Tibial nerve (tissue), 4 donors: ENCODE measurements at places on chromosomes 1 and 21.

DNA sequence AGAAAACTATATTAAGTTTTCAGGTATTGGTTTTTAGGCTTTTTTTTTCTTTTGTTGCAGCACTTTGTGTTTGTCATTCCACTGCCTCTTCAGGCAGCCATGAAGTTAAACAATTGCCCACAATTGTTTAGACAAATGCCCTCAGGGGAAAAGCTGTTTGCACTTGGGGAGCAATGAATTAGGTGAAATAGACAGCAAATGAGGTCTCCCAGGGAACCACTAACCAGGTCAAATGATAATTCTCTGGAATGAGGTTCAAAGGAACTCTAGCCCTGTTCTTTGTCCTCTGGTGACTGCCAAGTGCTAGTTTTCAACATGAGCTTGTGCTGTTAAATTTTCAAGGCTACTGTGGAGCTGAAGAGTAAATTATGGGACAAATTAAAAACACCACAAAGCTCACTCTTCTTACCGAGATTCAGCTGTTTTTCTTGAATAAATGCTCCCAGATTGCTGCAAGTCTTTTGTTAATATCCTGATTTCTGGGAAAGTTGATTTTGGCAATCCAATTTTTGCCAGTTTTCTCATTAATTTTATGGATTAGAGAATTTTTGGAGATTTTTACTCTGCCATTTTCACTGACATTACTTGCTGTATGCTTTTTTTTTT is 15.1 kb upstream of the MAB21L3 start:
- DNase-seq, result no peak

DNA sequence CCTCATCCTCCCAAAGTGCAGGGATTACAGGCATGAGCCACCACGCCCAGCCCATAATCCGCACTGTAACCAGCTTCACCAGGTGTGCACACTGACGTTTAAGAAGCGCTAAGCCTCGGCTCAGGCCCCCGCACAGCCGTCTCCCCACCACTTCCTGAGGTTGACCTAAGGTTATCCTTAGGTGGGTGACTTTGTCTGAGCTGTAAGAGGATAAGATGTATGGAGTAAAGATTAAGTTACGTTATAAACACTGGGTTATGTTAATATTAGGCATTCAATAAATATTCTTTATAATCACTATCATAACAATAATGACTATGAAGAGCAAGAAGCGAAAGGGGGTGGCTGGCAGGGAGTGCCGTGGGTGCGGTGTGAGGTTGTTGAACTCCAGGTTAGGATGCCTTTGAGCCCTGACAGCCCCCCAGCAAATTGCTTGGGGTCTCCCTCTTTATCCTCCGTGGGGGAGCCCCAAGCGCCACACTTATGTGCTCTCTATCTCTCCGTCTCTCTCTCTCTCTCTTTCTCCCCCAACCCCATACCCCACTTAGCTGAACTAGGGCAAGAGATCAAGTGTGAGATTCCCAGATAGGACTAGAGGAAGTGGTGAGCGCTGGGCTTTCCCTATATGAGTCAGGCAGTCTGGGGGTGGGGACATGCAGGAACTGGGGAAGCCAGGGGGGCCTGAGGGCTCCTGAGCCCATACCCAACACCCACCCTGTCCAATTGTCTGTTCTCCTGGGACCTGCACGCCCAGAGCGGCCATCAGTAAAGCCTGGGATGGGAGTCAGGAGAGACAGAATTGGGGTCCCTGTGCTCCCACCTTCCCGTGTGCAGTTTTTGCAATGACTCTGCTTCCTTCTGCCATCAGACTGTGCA is 7.6 kb downstream of the EFHD2 start:
- no peak for DNase-seq

- DNase-seq, result no peak
Measured at GRCh38 chr1:236051242-236051791, 13.6 kb downstream of the NID1 start.

- no peak for DNase-seq
Measured at GRCh38 chr1:160154790-160155189, 3.4 kb downstream of the ATP1A4 start.

DNA sequence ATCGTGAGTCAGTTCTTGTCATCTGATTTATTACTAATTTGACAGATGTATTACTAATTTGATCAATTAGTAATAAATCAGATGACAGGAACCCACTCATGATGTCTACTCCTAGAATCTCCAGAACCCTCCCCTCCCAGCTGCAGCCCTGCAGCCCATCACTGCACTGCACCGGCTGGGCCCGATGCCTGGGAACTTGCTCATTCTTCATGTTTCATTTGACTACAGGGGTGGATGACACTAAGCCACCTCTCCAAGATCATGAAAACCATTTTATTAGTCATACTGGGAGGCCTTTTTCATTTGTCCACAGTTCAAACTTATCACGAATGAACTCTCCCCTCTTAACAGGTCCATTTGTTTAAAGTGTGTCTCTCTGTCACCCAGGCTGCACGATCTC is 41.0 kb downstream of the KCNH1 start:
- no peak for DNase-seq

DNA sequence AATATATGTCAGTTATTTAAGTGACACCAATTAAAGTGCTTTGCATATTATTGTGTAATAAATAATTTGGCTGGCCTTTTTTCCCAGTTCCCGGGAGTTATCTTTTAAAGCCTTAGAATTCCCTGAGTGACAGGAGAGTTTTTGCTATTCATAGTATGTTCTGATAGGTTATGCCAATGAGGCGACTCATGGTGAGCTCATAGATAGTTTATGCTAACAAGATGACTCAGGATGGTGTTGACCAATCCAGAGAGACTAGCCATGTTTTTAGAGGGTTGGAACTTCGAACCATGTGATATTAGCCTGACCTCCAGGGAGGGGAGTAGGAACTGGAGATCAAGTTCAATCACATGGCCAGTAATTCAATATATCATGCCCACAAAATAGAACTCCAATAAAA is 310.8 kb downstream of the USP25 start:
- DNase-seq, result no peak

- no peak for DNase-seq
Measured at GRCh38 chr1:67677408-67677807, 7.6 kb upstream of the GADD45A start.

DNA sequence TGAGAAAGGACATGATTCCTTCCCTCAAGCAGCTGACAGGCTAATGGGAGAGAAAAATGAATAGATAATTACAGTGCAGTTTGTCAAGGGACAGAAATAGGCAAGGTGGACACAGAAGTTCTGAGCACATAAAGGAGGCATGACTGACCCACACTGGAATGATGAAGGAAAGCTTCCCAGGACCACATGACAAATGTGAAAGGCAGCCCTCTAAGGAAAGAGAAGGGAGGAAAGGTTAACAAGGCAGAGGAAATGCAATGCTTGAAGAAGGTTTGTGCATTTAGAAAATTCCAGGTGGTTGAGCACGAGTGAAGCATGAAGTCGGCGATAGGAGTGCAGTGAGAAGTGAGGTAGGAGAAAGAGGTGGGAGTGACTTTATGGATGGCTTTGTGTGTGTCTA is 37.4 kb downstream of the LAMC2 start:
- no peak for DNase-seq

DNA sequence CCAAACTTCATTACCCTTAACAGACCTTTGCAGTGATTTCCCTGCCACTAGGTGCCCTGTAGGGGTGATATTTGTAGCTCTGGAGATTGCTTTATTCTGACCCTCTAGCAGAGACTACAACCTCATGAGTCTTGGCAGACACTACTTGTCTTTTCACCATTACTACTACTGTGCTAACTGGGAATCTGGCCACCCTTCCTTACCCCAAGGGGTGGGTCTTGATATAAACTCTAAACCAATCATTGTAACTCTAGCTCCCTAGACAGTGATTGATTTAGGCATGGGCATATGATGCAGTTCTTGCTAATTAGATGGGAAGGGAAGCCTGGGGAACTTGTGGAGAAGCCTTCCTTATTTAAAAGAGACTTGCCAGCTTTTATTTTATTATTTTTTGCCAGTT is 3.9 kb downstream of the KPNA6 start:
- DNase-seq, result no peak

GRCh38 chr1:162861625-162862024 is 650 bp upstream of the CCDC190 start:
- DNase-seq, result no peak

- no peak for DNase-seq
Measured at GRCh38 chr1:163561580-163562295, 240.0 kb downstream of the NUF2 start.

DNA sequence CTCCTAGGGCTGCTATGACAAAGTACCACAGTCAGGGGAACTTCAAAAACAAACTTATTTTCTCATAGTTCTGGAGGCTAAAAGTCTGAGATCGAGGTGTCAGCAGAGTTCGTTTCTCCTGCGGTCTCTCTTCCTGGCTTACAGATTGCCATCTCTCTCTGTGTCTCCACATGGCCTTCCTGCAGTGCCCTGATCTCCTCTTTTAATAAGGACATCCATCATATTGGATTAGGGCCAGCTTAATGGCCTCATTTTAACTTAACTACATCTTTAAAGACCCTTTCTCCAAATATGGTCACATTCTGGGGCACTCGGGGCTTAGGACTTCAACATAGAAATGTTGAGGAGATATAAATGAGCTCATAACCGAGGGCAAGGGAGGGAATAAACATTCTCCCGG is 12.2 kb downstream of the C1orf74 start:
- no peak for DNase-seq

GRCh38 chr1:222867316-222867715 is 52.5 kb downstream of the DISP1 start:
- no peak for DNase-seq

DNA sequence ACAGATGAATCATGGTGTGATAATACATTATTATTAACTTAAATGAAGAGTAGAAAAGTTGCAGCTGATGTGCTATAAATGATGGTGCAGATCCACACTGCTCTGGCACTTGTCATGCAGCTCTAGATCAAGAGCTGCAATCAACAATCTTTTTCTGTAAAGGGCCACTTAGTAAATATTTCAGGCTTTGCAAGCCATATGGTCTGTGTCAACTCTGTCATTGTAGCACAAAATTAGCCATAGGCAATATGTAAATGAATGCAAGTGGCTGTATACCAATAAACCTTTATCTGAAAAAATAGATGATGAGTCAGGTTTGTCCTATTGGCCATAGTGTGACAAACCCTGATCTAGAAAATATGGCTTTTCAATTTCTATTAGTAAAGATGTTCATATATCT is 66.6 kb downstream of the RGS18 start:
- DNase-seq, result no peak

- no peak for DNase-seq
Measured at GRCh38 chr1:42592811-42593210, 65.4 kb upstream of the PPIH start.

- no peak for DNase-seq
Measured at GRCh38 chr1:157596384-157596783, 1.5 kb downstream of the FCRL4 start.

- no peak for DNase-seq
Measured at GRCh38 chr1:58165073-58165472, 381.5 kb downstream of the OMA1 start.

DNA sequence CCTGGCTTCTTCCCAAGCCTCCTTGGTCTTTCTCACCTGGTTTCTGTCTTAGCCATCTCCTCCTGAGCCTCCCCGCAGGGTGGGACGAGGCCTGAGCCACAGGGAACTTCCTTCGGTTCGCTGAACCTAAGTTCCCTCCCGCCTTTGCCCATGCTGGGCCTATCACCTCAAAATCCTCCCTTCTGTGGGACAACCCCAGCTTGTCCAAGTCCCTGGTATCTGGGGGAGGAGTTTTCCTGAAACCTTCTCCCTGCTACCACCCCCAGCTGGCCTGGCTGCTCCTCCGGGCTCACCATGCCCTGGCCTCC is 27.7 kb upstream of the VPS13D start:
- DNase-seq, result no peak

DNA sequence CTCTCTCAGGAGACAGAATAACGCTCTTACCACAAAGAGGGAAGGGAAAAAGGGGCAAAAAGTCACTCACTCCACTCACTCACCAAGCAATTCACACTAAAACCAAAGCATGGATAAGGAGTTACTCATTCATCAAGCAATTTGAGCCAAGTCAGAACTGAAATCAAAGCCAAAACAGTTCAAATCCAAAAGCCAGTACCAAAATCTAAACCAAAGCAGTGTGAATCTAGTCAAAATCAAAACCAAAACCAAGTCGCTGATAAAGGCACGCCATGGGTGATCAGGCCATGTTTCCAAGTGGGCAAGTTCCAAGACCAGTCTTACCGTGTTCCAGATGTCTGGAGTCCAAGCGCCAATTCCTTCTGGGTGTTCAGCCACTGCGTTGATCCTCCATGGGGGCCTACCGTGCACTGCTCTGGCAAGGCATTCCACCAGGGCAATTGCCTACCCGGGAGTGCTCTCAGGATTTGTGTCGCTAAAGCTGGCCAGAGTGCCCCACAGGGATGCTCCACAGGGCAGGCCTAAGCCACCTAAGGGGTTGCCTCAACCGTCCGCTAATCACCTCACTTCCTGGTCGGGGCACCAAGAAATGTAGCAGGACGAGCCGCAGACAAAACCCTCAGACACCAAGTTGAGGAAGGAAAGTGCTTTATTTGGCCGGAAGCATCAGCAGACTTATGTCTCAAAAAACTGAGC is 142.3 kb downstream of the TRIM33 start:
- no peak for DNase-seq

DNA sequence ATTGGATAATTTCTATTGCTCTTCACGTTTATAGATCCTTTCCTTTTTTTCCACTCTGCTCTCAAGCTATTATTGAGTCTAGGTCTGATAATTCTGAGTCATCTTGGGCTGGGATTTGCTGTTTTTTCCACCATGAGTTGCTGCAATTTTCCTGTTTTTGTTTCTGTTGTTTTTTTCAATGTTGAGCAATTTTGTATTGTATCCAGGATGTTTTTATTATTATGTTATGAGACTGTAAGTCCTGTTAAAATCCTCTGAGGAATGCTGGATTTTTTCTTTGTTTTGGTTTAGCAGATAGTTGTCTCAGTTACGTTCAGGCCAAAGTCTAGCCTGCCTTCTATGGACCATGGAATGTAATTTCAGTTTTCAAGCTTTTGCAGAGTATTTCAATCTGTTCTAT is 13.0 kb upstream of the SLC35A3 start:
- DNase-seq, result no peak

GRCh38 chr1:180611016-180611930 is 20.5 kb upstream of the XPR1 start:
- DNase-seq, result no peak

DNA sequence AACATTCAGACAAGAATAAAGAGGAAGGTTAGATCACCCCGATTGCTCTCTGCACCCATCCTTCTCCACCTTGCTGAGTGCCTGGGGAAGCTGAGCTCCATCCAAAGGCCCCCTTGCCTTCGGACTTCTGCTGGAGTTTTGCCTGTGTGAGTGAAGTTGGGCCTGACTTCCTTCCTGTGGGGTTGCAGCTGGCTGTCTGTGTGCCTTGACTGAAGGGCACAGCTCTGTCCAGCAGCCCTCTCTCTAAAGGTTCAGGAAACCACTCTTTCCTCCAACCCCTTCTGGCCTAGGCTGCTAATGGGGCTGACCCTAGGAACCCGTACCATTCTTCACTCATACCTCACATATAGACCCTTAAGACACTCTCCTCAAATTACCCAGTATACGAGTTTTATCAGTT is 173.4 kb upstream of the HMCN1 start:
- DNase-seq, result no peak

- no peak for DNase-seq
Measured at GRCh38 chr21:34530261-34530660, 18.3 kb upstream of the KCNE1 start.

GRCh38 chr1:223776826-223777454 is 64.6 kb downstream of the CAPN2 start:
- no peak for DNase-seq

- no peak for DNase-seq
Measured at GRCh38 chr1:43981135-43981491, 2.1 kb downstream of the B4GALT2 start.
